ENCODE measurements at places on chromosomes 12 and 14.

DNA sequence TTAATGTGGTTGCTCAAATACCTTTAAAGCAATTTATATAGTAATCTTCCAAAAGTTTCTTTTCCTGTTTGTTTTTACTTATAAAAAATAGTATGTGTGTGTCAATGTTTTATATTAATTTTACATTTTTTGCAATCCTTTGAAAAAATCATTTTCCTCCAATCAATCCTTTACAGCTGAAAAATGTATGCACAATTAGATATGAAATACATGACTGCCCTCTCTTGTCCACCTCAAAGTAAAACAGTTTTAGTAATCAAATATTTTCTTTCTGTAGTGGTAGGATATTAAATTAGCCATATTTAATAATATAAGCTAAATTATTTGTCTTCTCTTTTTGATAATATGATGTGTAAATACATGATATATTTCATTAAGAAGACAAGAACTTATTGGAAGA, 269.9 kb downstream of the ADAMTS20 start:
- peak; percentile 21 for DNase-seq

DNA sequence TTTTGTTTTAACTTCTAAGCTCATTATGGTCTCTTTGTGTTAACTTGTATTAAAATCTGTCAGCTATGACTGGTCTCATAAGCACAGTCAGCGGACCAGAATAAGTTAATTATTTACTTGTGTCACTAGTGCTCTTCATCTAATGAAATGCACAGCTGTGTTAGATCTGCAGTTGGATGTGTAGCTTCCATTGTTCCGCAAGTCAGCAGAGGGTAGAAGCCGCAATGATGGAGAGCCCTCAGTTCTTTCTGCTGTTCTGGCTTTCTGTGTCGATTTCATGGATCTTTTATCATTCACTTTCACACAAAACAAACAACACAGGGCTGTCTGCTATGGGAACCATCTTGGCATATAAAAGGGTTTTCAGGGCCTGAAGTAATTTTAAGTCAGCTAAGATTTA, 89.3 kb upstream of the RFX4 start:
- DNase-seq = no peak

DNA sequence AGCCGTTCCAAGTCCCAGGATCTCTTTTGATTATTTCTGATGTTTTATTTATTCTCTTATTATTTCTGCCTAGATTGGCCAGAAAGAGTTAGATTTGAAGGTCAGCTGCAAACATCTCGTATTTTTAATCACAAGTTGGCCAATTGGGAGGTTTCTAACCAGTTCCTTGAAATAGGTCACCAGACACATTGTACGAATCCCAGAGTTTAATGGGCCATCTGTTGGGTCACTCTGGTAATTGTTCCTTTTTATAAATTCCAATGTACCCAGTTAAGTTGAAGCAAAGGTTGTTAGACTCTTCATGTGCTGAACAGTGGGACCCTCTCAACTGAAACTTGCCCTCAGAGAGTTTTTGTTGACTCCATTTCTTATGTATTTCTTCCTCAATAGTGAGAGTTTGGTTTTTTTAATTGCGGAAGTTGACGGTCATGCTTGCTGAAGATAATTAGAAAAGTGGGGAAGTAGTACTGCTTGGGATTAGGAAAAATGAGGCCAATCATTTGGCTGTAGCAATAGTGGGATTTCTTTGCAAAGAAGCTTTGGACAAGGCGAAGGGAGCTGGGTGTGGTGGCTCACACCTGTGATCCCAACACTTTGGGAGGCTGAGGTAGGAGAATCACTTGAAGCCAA, 382.7 kb upstream of the RGS6 start:
- no peak for DNase-seq

DNA sequence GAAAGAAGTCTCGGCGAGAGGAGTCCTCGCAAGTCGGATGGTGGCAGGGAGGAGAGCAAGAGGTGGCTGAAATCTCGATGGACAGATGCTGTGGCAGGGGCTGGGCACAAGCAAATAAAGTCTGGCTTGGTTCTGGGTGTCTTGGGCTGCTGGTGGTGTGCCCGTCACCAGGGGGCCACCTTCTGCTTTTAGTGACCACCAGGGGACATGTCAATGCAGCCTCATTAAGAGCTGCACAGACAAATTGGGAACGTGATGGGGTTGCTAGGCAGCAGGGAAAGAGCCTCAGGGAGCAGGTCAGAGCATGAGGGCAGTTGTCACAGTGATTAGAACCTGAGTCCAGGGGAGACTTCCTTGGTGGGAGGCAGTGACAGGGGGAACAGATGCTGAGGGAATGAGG, 44.0 kb downstream of the LRRC74A start:
- DNase-seq = peak; percentile 15

DNA sequence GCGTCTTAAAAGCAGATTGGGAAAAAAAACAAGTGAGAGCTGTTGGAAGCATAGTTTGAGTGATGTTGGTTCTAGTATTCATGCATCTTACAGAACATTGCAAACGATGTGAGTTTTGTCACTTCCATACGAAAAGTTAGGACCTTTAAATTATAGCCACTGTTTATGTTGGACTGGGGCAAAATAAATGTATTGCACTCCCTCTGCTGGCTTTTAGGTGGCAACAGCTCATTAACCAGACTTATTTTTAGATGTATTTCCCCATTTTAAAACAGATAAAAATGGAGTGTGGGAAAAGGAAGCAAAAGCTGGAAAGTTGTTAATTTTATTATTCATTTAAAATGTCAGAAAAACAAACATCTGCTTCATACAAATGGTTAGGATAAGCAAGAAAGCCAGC, 111.9 kb downstream of the LGR5 start:
- DNase-seq = peak; percentile 22

GRCh38 chr12:132359971-132360370, 30.6 kb upstream of the GALNT9 start:
- DNase-seq = no peak

DNA sequence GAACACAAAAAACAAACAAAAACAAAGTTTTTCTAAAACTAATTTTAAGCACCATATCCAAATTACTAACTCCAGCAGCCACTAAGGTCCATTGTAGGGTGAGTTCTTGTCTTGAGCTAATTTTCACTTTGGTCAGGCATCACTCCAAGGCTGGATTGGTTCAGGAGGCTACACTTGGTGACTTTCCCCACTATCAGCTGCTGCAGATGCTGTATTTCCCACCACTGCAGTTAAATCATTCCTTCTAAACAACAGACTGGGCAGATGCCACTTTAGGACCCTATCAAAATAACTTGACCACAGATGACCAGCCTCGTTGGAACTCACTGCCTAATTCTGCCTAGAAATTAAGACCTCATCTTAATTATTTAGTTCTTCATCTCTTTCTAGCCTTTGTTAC, 140.5 kb downstream of the SLC16A7 start:
- DNase-seq = peak; percentile 15

- DNase-seq = no peak
Measured at GRCh38 chr12:15256761-15257160, 35.5 kb upstream of the RERG start.

- DNase-seq = no peak
Measured at GRCh38 chr12:22609501-22609900, 15.5 kb upstream of the ETNK1 start.

- no peak for DNase-seq
Measured at GRCh38 chr12:123097561-123098084, 53.3 kb downstream of the PITPNM2 start.

DNA sequence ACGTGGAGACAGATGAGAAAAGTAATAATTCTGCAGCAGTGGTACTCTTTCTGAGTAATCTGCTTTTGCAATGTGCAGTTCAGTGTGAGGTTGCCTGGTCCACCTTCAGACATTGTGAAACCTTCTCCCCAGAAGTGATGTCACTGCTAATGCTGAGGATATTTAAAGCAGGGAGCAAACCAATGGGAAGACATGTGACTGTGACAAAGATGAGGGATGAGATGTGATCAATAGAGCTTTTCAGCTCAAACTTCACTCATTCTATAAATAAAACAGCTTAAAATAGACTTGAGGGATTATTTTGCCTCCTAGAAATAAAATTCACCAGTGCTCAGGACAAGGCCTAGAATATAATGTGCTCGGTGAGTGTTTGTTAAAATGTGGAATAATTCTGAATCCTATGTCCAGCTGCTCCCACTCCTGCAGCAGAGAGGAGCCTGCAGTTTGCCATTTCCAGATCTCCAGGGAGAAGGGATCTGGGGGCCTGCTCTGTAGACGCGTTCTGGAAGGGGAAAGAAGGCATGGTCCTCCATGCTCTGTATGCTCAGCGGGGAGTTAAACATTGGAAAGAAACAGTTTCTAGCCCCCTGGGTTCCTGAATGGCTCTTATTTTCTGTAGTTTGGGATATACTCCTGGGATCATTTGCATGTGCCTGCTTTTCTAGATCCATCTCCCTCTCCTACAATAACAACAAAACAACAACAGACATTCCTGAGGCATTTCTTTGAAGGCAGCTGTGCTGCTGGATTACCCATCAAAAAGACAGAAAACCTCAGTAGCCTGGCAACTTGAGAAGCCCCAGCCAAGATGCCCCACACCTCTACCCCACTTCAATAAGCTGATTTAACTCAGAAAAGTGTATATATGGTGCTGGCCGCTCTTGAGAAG, 8.9 kb downstream of the SLC7A8 start:
- DNase-seq = no peak

- no peak for DNase-seq
Measured at GRCh38 chr12:6199531-6200255, 507 bp upstream of the CD9 start.

- no peak for DNase-seq
Measured at GRCh38 chr14:93023039-93023438, 92.7 kb downstream of the ITPK1 start.
